ENCODE measurements at places on chromosomes 16 and 17. TPM values are rescaled to one million over a fixed set of nuclear protein-coding genes. Genes with fewer than 3 reads are reported as not detected.

CD300C gene
- total RNA-seq, result 0.15 TPM

DNA sequence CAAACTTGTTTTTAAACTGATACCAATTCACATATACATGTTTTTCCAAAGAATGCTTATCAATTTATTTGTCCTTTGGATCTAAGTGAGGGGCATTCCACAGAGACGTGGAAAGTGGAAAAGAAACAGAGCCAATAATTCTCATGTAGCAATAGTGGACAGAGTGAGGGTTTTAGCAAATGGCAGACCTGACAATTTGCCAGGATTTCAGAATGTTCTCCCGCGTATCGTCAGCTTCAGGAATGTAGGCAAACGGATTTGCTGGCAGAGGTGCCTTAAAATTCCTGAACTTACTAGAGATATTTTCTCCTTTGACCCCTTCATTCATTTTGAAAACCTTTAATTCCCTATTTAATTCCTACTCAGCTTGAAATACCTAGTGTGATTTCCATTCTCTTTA, 193.4 kb upstream of the CPHXL start:
- H3K27ac ChIP-seq, result no peak overlapping the region
- DNase-seq, result no peak
- no peaks in the 10 kb centered on the region for H3K36me3 ChIP-seq
- no peaks in the 10 kb centered on the region for H3K4me1 ChIP-seq
- no peak overlapping the region for H3K4me3 ChIP-seq
- peaks cover 11% of the 10 kb centered on the region for H3K27me3 ChIP-seq

DNA sequence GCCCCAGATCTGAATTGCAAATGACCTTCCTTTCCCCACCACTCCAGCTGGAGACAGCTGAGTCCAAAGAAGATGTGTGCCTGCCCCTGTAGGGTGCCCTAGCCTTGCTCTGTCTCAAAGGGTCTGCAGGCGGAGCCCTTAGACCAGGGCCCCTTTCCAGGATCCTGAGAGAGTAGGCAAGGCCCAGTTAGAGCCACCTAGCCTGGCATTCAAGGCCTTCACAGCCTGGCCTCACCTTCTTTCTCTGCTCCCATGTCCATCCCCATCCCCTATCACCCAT, 66.6 kb upstream of the LHX1 start:
- no peaks in the 10 kb centered on the region for H3K27me3 ChIP-seq
- H3K4me3 ChIP-seq, result no peak overlapping the region
- no peak overlapping the region for H3K27ac ChIP-seq
- no peaks in the 10 kb centered on the region for H3K36me3 ChIP-seq
- no peak for DNase-seq
- peaks cover 7% of the 10 kb centered on the region for H3K4me1 ChIP-seq

DNA sequence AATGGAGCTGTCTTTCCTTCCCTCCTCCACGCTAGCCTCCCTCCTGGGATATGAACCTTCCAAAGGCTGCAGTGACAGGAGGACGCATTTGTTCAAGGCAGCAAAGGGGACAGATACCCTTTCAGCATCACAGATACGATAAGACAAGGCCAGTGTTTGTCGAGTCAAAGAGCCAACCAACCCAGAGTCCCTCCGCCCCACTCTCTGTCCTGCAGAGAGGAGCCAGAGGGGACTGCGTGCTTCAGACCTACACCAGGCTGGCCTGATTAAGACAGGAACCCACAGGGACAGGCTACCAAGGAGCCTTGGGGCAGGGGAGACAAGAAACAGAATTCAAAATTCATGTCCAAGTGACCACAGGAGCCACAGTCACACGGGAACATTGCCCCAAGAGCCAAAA, 72.6 kb upstream of the CDH5 start:
- H3K36me3 ChIP-seq, result no peaks in the 10 kb centered on the region
- no peak overlapping the region for H3K27ac ChIP-seq
- no peak overlapping the region for H3K4me3 ChIP-seq
- peaks cover 49% of the 10 kb centered on the region for H3K27me3 ChIP-seq

NLRC3 gene
- total RNA-seq, result 0.15 TPM

DNA sequence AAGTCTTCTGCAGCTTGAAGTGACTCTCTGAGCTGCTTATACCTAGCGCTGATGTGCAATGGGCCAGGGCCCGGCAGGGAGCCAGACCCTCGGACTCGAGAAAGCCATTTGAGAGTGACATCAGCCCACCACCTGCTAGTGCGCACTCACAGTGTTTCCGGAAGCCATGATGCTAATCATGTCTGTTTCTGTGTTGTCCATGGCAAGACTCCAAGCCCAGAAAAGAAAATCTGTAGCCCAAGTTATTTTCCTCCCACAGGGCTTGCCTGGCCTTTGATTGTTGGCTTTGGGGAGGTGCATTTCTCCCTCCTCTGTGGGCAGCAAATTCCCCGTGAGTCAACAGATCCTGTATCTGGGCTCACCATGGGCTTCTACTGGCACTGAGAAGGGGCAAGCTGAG, 1.8 kb upstream of the CDRT4 start:
- no peaks in the 10 kb centered on the region for H3K27me3 ChIP-seq
- no peak overlapping the region for H3K4me3 ChIP-seq
- DNase-seq, result no peak
- no peaks in the 10 kb centered on the region for H3K36me3 ChIP-seq

CCL5 gene
- 0.34 TPM for total RNA-seq

DHX58 gene
- 1.2 TPM for total RNA-seq

BRIP1 gene
- total RNA-seq, result 22.2 TPM

GRCh38 chr17:31318298-31318801, 3.1 kb downstream of the EVI2A start:
- no peak overlapping the region for H3K27ac ChIP-seq
- no peak for DNase-seq
- no peaks in the 10 kb centered on the region for H3K27me3 ChIP-seq
- H3K4me1 ChIP-seq, result no peaks in the 10 kb centered on the region

PRAC2 gene
- not detected for total RNA-seq

- no peak overlapping the region for H3K27ac ChIP-seq
- no peaks in the 10 kb centered on the region for H3K4me1 ChIP-seq
- no peak for DNase-seq
- no peak overlapping the region for H3K4me3 ChIP-seq
Observed at GRCh38 chr17:17362540-17362930, 59.4 kb downstream of the NT5M start.

DNA sequence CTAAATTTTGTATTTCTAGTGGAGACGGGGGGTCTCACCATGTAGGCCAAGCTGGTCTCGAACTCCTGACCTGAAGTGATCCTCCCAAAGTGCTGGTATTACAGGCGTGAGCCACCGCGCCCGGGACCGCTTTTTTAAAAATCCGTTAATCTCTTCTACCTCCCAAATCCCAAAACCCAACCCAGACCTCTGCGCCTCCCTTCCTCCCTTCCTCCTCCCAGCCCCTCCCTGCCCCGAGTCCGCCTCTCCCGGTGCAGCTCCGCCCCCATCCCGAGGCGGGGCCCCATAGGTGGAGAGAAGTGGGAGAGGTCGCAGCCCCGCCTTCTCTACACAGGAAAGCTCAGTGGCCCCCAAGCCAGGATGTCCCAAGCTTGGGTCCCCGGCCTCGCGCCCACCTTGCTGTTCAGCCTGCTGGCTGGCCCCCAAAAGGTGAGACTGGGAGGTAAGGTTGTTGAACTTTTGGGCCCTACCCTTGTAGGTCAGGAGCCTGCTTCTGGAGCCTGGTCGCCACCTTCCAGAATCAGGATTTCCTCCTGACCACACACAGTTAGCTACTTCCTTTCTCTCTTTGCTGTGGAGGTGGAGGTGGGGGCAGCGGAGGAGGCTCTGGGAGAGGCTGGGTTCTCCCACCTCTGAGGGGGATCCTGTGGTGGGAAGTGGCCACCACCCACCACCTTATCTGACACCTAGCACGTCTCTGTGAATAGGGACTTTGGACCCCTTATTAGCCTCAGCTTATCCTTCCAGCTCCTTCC, at the start of gene TMEM92:
TSS of gene TMEM92 (plus strand) at position 325 of the 755 bp plus-strand sequence. CDS start at position 361, 36 bp downstream.
- H3K4me1 ChIP-seq, result peaks cover 59% of the 10 kb centered on the region

CES5A gene
- total RNA-seq, result not detected

GRCh38 chr17:3529817-3530741, 27.5 kb downstream of the TRPV3 start:
- no peak for DNase-seq
- H3K4me1 ChIP-seq, result peaks cover 5% of the 10 kb centered on the region
- no peaks in the 10 kb centered on the region for H3K36me3 ChIP-seq

SPDYE4 gene
- not detected for total RNA-seq

DNA sequence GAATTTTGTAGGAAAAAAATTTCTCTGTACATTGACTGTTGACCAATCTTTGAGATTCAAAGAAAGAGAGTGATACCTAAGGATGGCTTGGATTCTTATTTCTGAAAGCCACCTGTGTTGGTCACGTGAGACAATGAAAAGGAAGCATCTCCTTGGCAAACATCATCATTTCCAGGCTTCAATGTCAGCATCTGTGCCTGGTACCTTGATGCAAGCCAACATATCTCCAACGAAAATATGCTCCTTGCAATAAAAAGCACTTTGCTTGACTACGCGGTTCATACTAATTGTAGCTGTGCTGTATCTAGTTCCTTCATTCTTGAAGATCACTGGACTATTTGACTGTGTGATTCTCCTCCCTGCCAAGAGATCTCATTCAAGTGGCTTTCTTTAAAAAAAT, 503.4 kb upstream of the PSMD7 start:
- H3K4me1 ChIP-seq, result no peaks in the 10 kb centered on the region
- no peaks in the 10 kb centered on the region for H3K36me3 ChIP-seq
- DNase-seq, result no peak
- H3K4me3 ChIP-seq, result no peak overlapping the region

GRCh38 chr16:85110105-85110504, 2.2 kb downstream of the CIBAR2 start:
- H3K4me1 ChIP-seq, result peaks cover 11% of the 10 kb centered on the region
- H3K27me3 ChIP-seq, result no peaks in the 10 kb centered on the region
- no peak overlapping the region for H3K4me3 ChIP-seq
- DNase-seq, result no peak
- H3K36me3 ChIP-seq, result no peaks in the 10 kb centered on the region

ASPA gene
- not detected for total RNA-seq

- H3K27ac ChIP-seq, result no peak overlapping the region
- no peak overlapping the region for H3K4me3 ChIP-seq
- H3K4me1 ChIP-seq, result no peaks in the 10 kb centered on the region
- DNase-seq, result peak; percentile 3
- H3K36me3 ChIP-seq, result no peaks in the 10 kb centered on the region
- peaks cover 7% of the 10 kb centered on the region for H3K27me3 ChIP-seq
Observed at GRCh38 chr16:49348408-49349176, 25.0 kb upstream of the C16orf78 start.

RND2 gene
- total RNA-seq, result 0.66 TPM

- no peaks in the 10 kb centered on the region for H3K4me1 ChIP-seq
- no peak overlapping the region for H3K27ac ChIP-seq
- H3K4me3 ChIP-seq, result no peak overlapping the region
Observed at GRCh38 chr16:58418601-58419000, 26.3 kb downstream of the GINS3 start.

DNA sequence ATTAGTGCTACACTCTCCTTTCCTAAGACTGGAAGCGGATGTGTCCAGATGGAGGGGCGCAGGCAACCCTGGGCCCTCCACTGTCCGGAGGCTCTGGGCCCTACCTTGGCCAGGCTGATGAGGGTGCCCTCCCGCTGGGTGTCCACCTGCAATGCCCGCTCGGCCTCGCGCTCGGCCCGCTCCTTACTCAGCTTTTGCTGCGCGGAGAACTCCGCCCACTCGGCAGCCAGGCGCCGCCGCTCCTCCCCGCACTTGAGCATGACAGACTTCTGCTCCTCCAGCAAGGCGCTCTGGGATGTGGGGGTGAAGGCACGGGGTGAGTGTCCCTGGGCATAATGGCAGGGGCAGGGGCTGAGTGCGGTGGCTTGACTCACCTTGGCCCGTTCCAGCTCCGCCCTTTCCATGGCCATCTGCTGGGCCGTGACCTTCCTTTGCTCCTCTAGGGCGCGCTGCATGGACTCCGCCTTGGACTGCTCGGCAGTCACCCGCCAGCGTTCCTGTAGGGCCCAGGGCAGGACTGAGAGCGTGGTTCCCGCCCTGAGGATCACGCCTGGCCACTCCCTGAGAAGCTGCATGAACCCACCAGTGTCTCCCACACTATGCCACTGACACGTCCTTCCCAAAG, 10.1 kb upstream of the MRPL38 start:
- no peaks in the 10 kb centered on the region for H3K27me3 ChIP-seq
- no peak overlapping the region for H3K27ac ChIP-seq
- H3K4me3 ChIP-seq, result no peak overlapping the region
- H3K4me1 ChIP-seq, result no peaks in the 10 kb centered on the region
- no peak for DNase-seq
- no peaks in the 10 kb centered on the region for H3K36me3 ChIP-seq

GRCh38 chr16:28219282-28219681, 7.5 kb upstream of the XPO6 start:
- DNase-seq, result no peak
- no peak overlapping the region for H3K27ac ChIP-seq
- no peak overlapping the region for H3K4me3 ChIP-seq
- no peaks in the 10 kb centered on the region for H3K36me3 ChIP-seq
- no peaks in the 10 kb centered on the region for H3K4me1 ChIP-seq

GRCh38 chr17:47969930-47970724, 786 bp upstream of the CDK5RAP3 start:
- no peak for DNase-seq
- peaks cover 13% of the 10 kb centered on the region for H3K36me3 ChIP-seq
- peaks cover 51% of the 10 kb centered on the region for H3K4me1 ChIP-seq
- peak overlapping the region; percentile 37 for H3K4me3 ChIP-seq

DNA sequence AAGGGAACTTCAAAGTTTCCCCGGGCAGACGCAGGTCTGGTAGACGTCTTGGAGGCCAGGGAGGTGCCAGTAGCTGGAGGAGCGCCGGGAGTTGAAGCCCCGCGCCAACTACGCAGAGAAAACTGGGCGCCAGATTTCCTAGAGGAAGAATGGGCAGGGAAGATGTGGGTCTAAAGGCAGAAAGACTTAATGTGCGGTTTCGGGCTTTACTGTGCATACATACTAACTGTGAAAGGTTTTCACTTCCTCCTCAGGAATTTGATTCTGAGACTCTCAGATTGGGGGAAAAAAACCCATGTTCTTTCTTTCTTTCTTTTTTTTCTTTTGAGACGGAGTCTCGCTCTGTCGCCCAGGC, 331 bp upstream of the ZNF287 start:
- H3K27me3 ChIP-seq, result no peaks in the 10 kb centered on the region
- H3K27ac ChIP-seq, result no peak overlapping the region
- no peak overlapping the region for H3K4me3 ChIP-seq
- no peaks in the 10 kb centered on the region for H3K36me3 ChIP-seq
- no peaks in the 10 kb centered on the region for H3K4me1 ChIP-seq

- no peaks in the 10 kb centered on the region for H3K27me3 ChIP-seq
- peaks cover 4% of the 10 kb centered on the region for H3K4me1 ChIP-seq
- no peaks in the 10 kb centered on the region for H3K36me3 ChIP-seq
- no peak for DNase-seq
- H3K4me3 ChIP-seq, result no peak overlapping the region
Observed at GRCh38 chr17:4623249-4623648, 18.2 kb downstream of the ALOX15 start.

DNA sequence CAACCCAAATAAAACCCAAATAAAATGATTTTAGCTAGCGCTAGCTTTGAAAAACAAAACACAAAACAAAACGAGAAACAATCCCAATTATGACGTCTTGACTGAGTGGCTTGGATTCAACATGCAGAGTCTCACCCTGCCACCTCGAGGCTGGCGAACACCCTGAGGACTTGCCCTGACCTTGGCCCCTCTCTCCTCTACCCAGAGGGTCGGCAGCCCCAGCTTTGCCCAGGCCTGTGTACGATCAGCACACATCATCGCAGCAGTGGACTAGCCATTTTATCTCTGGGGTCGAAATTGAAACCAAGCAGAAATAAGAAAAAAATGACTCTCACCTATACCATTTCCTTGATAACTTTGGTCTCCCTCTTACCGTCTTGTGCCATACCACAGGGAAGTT, 4.9 kb downstream of the JMJD6 start:
- no peak overlapping the region for H3K4me3 ChIP-seq
- no peaks in the 10 kb centered on the region for H3K27me3 ChIP-seq
- DNase-seq, result no peak

GRCh38 chr16:88840600-88841215, 16.0 kb downstream of the GALNS start:
- H3K27me3 ChIP-seq, result no peaks in the 10 kb centered on the region
- H3K36me3 ChIP-seq, result no peaks in the 10 kb centered on the region
- H3K4me3 ChIP-seq, result no peak overlapping the region
- no peak for DNase-seq
- no peaks in the 10 kb centered on the region for H3K4me1 ChIP-seq
